MM.1S (cell line): ENCODE measurements at places on chromosomes 1 and 21.

DNA sequence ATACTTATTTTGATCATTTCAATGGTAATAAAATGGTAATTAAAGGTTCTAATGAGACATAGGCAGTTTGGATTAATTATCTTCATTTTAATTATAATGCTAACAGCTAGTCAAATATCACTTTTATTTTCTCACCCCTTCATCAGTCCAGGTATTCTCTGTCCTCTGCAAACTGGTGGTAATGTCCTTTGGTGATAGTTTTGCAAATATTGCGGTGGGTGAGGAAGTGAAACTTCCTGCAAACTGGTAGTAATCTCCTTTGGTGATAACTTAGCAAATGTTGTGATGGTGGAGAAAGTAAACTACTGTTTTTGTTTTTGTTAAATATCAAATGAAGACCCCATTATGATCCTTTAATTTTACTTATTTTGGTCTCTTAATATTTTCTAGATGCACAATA, 209.0 kb downstream of the AMY1C start:
- peak; percentile 18 for DNase-seq

- no peak for DNase-seq
Observed at GRCh38 chr1:229900220-229900619, 166.8 kb upstream of the GALNT2 start.

GRCh38 chr1:23477359-23478144, 6.4 kb downstream of the ASAP3 start:
- DNase-seq: no peak

- DNase-seq: no peak
Observed at GRCh38 chr1:41734201-41734970, 184.3 kb downstream of the HIVEP3 start.

DNA sequence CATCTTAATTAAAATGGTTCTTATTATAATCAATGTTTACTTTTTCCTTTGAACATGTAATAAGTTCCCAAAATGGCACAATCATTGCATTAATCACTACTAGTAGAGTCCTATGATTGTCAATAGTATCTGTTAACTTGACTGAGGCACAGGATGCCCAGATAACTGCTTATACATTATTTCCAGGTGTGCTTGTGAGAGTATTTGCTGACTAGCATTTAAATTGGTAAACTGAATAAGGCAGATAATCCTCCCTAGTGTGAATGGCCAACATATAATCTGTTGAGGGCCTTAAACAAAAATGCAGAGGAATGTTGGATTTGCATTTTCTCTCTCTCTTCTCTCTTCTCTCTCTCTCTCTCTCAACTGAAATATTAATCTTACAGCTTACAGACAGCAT, 999.3 kb upstream of the TMPRSS15 start:
- DNase-seq: no peak

- no peak for DNase-seq
Observed at GRCh38 chr1:164671323-164671965, 112.5 kb downstream of the PBX1 start.

DNA sequence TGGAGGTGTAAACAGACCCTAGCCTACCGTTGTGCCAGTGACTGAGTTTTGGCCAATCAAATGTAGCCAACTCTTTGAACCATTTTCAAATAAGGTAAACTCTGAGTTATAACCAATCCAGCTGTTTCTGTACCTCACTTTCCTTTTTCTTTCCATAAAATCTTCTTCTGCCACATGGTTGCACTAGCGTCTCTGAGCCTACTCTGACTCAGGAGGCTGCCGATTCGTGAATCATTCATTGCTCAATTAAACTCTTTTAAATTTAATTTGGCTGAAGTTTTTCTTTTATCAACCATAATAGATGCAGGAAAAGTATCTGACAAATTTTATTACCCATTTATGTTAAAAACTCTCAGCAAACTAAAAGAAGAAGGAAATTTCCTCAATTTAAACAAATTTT, 111.5 kb upstream of the LYPLAL1 start:
- no peak for DNase-seq

GRCh38 chr1:46067652-46068051, 64.8 kb downstream of the PIK3R3 start:
- DNase-seq: no peak

- no peak for DNase-seq
Observed at GRCh38 chr1:243903895-243904294, 53.9 kb upstream of the AKT3 start.

GRCh38 chr1:998745-998994, 1.2 kb downstream of the HES4 start:
- DNase-seq: no peak

GRCh38 chr1:175267716-175268416, 75.3 kb upstream of the KIAA0040 start:
- no peak for DNase-seq

GRCh38 chr1:213192026-213192425, 141.0 kb downstream of the RPS6KC1 start:
- no peak for DNase-seq

DNA sequence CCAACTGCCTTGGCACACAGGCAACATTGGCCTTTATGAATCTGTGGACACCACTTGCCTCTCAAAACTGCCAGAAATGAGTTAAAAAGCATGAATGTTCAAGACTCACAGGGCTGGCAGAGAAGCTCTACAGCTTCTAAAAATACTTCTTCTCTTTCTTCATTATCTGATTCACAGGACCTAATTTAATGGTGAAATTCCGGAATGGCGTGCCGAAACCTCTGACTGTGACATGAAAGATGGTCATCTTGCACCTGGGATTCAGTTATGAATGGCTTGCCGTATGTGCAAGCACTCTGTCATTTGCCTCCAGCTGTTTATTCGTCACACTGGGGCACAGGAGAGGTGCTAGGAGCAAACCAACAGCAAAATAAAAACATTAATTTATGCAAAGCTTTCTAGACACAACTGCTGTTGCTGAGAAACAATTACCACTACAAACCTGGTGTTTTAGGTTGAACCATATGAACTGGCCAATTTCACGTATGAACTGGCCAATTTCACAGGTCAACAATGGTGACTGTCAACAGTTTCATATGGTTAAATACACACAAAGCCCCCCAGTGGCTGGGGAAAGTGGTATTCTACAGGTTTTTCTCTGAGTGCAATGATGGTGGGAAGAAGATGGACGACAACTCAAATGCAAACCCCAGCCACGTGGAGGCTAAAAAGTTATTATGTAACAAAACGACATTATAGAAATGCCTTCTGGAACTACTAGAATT, 648.3 kb downstream of the KIF26B start:
- DNase-seq: no peak

DNA sequence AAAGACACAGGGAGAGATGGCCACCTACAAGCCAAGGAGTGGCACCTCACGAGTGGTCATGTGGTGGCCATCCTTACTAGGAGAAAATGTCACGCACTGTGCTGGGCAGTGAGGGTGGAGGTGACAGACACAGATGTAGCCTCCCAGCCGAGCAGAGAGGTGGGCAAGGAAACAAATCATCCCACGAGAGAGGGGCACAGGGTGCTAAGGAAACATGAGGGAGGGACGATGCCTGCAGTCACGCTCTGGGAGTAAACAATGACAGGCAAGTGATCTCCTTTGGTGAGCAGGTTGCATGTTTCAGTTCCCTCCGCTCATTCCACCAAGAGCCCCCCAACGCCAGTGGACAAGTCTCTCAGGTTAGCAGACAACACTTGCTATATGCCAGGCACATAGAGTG, 65.8 kb downstream of the CD247 start:
- no peak for DNase-seq

- DNase-seq: no peak
Observed at GRCh38 chr1:85290826-85291225, 14.4 kb upstream of the BCL10 start.

- DNase-seq: no peak
Observed at GRCh38 chr1:18047122-18047521, 60.5 kb upstream of the IGSF21 start.

GRCh38 chr1:248821641-248822040, 4.1 kb downstream of the SH3BP5L start:
- DNase-seq: no peak

DNA sequence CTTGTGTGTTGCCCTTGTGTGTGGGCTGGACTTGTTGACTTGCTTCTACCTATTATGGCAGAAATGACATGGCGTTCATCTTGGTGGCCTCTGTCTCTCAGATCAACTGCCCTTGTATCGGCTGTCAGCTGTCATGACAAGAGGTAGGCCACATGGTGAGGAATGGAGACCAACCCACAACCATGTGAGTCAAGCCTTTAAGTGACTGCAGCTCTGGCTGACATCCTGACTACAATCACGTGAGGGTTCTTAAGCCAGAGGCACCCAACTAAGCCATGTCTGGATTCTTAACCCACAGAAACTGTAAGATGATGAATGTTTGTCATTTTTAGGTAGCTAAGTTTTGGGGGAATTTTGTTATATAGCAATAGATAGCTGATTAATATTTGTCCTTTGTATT, 82.1 kb downstream of the KCND3 start:
- DNase-seq: no peak

DNA sequence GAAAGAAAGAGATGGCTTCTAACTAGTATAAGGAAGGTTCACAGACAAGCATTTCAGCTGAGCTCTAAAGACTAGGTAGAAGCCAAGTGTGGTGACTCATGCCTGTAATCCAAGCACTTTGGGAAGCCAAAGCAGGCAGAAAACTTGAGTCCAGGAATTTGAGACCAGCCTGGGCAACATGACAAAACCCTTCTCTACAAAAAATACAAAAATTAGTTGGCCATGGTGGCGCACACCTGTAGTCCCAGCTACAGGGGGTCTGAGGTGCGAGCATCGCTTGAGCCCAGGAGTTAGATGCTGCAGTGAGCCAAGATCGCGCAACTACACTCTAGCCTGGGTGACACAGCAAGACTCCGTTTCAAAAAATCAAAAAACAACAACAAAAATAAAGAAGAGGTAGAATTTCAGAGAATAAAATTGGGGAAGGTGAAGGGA, 27.8 kb downstream of the FBXO42 start:
- DNase-seq: no peak

GRCh38 chr1:236608930-236609726, 4.8 kb upstream of the HEATR1 start:
- peak; percentile 31 for DNase-seq

DNA sequence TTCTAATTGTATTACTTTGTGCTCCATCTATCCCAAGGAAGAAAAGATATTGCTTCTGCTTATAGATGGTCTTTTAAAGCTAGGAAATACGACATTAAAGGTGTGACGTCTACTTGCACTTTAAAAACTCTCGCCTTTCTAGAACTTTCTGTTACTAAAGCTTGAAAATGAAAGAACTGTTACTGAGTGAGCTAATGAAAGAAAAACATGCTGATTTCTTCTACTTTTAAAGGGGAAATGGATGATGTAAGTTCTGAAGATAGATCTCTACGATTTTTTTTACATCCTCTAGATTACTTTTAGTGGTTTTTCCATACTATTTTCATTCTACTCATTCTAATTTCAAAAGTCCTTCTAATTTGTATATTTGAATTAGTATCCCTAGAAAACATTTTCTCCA, 387.5 kb downstream of the USP25 start:
- DNase-seq: no peak

GRCh38 chr1:1115136-1115785, 628 bp downstream of the C1orf159 start:
- DNase-seq: no peak

GRCh38 chr1:43491061-43491460, 37.3 kb upstream of the HYI start:
- DNase-seq: no peak

DNA sequence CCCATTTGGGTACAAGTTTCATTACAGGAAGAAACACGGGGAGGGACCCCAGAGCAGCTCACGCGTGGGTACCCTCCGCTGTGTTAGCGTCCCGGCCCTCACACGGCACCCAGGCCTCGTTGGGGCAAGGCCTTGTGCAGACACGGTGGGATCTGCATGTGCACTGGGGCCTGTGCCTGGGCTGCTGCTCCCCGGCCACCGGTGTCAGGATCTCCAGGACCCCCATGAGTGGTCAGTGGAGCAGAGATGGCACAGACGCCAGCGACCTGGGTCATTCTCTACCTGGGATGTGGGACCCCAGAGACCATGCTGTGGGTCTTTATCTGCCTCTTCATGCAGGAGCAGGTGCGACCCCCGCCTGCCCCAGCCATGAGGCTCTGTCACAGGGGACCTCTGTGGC, 5.4 kb upstream of the SAMD11 start:
- no peak for DNase-seq

DNA sequence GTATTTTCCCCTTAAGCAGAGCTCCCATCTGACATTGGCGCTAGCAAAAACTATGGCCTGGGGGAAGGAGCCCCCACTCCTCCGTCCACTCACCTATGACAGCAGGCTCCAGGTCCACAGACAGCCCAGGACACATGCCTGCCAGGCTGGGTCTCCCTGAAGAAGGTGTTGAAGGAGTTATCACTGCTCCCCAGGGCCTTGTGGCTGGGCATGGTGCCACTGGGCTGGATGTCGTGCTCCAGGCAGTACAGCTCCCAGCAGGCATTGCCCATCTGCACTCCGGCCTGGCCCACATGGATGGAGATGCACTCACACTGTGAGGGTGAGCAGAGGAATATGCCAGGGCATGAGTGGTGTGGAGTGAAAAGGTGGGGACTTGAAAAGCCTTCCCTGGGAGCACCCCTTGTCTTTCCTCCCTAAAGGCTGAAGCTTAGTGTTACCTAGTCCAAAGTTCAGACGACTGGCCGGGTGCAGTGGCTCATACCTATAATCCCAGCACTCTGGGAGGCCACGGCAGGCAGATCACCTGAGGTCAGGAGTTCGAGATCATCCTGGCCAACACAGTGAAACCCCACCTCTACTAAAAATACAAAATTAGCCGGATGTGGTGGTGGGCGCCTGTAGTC, 30.0 kb downstream of the RABIF start:
- DNase-seq: no peak

DNA sequence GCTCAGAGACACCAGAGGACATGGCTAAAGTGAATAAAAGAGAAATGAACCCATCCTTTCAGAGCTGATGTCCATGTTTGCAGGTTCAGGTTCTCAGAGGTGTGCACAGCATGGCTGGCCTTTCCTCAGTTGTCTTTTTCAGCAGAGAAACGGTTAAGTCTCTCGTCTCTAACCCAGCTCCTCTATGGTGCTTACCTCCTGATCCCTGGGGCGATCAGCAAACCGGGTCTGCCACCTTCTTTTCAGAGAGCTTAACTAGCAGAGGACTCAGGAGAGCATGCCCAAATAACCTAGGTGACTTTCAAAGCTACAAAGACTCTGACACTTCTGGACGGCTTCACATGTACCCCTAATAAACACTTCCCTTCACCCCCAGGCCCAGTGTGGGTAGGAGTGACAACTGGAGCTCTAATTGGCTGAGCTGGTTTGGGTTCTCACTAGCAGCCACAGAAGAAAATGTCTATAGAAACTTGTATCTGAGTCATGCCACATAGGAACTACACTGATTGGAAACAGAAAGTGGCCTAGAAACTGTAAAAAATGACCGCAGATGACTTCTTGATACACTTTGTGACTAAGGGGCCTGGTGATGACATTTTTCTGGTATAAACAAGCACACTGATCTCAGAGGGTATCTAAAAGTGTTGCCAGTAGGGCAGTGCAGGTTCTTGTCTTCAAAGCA, at the start of gene AIM2:
Gene AIM2 (minus strand): TSS at position 329 of the 682 bp plus-strand sequence. CDS start 3,267 bp downstream, outside the sequence.
- peak; percentile 96 for DNase-seq

- peak; percentile 45 for DNase-seq
Observed at GRCh38 chr21:42469272-42469671, 26.8 kb downstream of the RSPH1 start.

DNA sequence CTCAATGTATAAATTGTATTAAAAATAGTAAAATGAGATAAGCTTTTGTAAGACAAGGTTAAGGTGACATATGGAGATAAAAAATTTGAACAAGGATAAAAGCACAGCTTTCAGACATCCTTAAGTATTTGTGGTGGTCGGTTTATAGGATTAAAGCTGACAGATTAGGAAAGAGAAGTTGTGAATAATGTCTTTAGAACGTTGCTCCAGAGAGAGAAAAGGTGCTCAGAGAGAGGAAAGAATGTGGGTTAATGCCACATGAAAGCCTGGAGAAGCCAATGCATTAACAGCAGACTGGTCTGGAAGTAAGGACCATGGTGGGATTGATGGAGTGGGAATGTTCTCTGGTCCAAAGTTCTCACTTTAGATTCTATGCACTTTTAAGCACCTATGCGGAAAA, 44.8 kb downstream of the ATP6V1G3 start:
- no peak for DNase-seq
